ENCODE measurements at places on chromosomes 2 and 18.

- no peak for DNase-seq
Observed at GRCh38 chr2:237696461-237696860, 69.1 kb downstream of the LRRFIP1 start.

GRCh38 chr2:179234658-179235240 is 29.9 kb downstream of the SESTD1 start:
- DNase-seq: no peak

- peak; percentile 27 for DNase-seq
Observed at GRCh38 chr2:54903736-54904554, 146.3 kb downstream of the RTN4 start.

DNA sequence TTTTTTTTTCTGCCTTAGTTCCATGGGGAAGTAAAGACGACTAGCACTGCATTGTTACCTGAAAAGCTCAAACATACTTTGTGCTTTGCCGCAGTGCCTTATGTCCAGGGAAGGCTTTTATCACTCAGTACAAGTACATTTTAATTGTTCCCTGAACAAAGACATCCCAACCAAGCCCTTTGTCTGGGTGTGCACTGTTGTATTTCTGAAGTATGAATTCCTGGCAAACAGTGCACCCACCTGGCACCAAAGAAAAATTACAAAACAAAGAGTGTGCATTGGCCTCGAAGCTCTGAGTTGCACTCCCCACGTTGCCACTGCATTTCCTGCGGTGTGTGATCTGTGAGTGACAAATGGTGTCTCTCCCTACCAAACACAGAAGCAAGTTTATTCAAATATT is 858.5 kb upstream of the PIK3C3 start:
- DNase-seq: no peak

GRCh38 chr2:134440336-134440909 is 186.6 kb downstream of the MGAT5 start:
- DNase-seq: no peak

GRCh38 chr18:50917021-50917420 is 38.1 kb downstream of the ME2 start:
- no peak for DNase-seq

DNA sequence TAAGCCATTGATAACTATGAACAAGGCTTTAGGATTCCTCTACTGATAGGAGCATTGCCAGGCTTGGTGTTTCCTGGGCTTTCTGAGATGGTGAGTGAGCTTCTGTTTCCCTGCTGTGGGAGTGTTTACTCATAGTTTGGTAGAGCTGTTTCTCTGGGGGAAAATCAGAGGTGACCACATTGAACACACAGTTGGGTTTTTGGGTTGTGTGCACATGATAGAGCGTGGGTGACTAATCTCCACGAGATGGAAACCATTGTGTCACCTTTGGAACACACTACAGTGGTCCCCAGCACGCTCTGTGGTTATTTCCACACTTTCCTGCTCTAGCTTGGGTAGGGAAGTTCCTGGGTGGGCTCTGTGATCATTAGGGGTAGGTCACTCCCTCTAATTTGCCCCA is 5.4 kb downstream of the IL1R1 start:
- DNase-seq: no peak

DNA sequence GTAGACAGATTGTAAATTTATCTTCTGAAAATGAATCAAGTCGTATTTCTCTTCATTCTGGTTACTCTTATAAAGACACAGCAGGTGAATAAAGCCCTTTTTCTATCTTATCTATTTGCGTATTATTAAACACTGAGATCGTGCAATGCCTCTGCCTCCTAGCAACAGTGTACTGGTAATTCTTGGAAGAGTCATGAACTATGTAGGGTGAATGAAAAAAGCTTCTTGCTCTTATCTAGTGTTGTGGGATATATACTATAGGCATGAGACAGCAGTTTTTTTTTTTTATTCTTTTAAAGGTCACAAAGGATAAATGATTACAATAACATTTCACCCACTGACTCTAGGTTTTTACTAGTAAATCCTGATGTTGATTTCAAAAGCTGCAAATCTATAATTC is 324.2 kb downstream of the PDE11A start:
- no peak for DNase-seq

- DNase-seq: peak; percentile 6
Observed at GRCh38 chr2:25161055-25161781, 7.2 kb downstream of the POMC start.

DNA sequence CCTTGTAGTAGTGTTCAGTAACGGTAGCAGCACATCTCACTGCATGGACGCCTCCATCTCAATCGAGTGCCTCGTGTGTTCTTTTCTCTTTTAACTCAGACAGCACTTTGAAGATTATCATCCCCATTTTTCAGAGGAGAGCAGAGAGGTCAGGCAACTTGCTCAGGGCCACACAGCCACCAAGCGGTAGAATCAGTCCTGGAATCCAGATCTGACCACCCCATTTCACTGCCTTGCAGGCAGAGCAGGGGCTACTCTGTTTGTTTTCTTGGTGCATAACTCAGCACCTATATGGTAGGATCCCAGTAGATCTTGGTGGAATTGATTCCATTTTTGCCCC is 129.5 kb downstream of the SMAD7 start:
- no peak for DNase-seq

DNA sequence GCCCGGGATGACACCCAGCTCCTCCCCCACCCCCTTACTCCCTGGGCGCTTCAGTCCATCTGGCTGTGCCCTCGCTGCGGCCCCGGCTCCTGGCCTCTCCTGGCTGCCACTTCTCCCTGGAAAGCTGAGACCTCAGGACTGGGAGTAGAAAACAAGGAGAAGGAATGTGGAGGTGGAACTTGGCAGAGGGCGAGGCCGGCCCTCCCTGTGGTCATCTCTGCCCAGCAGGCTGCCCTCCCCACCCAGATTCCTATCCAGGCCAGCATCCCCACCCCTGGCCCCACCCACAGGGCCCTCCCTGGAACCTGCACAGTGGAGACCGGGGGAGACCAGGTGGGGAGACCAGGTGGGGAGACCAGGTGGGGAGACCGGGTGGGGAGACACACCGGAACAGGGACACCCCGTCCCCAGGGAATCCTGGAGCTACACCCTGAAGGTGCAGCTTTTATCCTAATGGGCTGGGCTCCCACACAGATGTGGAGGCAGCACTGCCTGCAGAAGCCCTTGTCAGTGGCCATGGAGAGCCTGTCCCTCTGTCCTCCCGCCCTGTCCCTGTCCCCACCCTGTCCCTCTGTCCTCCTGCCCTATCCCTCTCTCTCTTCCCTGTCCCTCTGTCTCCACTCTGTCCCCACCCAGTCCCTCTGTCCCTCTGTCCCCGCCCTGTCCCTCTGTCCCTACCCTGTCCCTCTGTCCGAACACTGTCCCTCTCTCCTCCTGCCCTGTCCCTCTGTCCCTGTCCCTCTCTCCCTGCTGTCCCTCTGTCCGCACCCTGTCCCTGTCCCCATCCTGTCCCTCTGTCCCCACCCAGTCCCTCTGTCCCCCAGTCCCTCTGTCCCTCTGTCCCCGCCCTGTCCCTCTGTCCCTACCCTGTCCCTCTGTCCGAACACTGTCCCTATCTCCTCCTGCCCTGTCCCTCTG is 157.1 kb downstream of the PXDN start:
- no peak for DNase-seq

- peak; percentile 25 for DNase-seq
Observed at GRCh38 chr18:55585920-55586561, 2.0 kb downstream of the TCF4 start.

GRCh38 chr18:73812423-73812822 is 335.2 kb downstream of the FBXO15 start:
- DNase-seq: no peak

- DNase-seq: no peak
Observed at GRCh38 chr18:7116001-7116730, 1.4 kb downstream of the LAMA1 start.

DNA sequence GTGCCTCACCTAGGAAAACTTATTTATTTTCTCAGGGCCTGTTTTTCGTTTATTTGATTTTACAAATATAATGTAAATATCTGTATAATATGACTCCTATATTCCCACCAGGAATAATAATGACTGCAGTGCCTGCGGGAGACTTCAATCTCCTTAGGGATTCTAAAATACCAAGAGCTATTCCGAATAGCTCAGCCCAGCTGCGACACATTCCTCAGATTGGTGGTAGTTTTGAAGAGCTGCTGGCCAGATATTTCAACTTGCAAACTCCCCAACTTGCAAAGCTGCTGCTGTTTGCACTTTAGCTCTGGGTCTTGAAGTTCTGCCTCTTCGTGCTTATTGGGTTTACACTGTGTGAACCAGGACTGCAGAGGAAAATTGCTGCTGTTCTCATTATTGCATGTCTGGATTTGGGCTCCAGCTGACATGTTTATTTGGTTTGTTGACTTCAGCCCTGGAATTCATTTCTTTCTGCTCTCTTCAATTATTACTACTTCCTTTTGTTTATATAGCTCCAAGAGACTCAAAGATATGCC is 480.2 kb upstream of the CHST9 start:
- no peak for DNase-seq

- no peak for DNase-seq
Observed at GRCh38 chr2:196487417-196487816, 152.1 kb upstream of the CCDC150 start.

DNA sequence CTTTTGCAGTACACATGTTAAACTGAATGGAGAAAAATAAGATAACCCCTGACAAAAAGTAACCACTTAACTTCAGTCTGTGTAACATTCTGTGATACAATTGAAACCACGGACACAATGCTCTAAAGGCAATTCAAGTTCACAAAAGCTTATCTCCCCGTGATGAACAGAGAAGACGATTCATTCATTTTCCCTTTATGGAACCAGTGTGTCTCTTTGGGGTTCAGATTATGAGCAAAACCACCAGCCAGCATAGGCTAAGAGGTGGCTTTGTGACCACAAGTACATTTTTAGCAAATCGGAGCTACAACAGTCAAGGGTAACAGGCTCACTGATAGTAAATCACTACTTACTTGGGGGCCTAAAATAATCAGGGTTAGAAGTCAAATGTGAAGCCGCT is 120.6 kb upstream of the SMAD7 start:
- no peak for DNase-seq

DNA sequence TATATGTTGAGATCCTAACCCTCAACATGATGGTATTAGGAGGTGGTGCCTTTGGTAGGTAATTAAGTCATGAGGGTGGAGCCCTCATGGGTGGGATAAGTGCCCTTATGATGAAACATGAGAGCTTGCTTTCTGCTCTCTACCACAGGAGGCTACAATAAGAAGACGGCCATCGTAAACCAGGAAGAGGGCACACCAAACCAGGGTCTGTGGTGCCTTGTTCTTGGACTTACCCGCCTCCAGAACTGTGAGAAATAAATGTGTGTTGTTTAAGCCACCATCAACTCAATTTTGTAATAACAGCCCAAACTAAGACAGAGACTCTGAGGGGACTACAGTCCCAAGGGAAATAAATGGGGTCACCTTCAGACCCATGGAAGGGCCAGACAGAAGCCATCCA is 52.3 kb downstream of the IRS1 start:
- DNase-seq: no peak

- no peak for DNase-seq
Observed at GRCh38 chr18:58578835-58579560, 49.9 kb downstream of the ALPK2 start.

- no peak for DNase-seq
Observed at GRCh38 chr2:99674090-99674489, 184.3 kb upstream of the REV1 start.

DNA sequence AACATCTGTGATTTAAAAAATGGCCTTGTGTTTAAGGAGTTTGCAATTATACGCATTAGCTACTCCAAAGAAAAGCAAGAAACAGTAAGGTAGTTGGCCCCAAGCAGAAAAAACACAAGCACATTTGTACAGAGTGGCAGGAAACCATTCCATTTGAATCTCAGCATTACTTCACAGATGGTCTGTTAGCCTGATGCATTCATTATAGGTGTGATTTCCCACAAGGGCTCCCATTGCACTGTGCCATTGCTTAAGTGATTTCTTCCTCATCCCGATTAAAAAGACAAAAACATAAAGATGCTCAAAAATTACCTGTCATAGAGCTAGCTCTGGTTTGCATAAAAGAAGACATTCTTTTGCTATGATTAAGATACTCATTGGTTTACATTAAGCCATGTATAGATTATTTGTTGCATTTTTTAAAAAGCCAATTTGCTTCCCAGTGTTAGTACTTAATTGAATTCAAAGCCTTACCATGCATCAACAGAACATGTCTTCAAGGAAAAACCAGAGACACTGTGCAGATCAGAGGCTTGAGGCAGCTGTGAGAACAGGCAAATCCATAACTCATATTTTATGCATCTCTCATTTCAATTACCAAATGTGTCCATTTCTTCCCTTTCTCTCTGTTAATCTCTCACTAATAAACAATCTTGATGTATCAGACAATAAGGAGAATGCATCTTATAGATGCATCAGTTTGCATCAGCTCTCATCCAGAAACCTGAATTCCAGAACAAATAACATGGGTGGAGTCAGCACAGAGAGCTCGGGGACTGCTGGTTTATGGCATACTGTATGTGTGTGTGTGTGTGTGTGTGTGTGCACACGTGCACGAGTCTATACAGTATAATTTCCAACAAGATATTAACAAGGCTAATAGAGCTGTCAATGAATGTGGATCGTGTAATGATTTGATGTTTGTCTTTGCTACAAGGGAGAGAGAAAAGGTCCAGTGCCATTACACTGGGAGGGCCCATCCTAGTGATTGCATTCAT is 558.6 kb upstream of the HS6ST1 start:
- DNase-seq: no peak

GRCh38 chr2:17614174-17614930 is 73.9 kb downstream of the VSNL1 start:
- no peak for DNase-seq

DNA sequence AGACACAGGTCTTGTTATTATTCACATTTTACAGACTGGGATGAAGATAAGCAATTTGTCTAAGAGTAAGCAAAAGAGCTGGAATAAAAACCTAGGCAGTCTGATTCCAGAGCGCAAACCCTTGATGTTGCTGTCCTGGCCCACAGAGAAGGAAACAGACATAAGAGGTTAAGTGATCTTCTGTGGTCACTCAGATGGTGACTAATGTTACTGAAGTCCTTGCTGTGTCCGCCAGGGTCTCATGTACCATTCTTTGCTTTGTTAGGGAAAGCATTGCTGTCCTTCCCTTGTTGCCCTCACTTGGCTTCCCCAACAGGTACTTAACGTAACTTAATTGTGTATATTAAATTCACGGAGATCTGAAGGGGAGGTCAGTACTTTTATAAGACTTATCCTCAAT is 14.9 kb upstream of the FAP start:
- DNase-seq: no peak

- DNase-seq: no peak
Observed at GRCh38 chr2:85945586-85945985, 56.8 kb upstream of the ST3GAL5 start.

- DNase-seq: no peak
Observed at GRCh38 chr18:11828786-11829432, 22.3 kb upstream of the CHMP1B start.

DNA sequence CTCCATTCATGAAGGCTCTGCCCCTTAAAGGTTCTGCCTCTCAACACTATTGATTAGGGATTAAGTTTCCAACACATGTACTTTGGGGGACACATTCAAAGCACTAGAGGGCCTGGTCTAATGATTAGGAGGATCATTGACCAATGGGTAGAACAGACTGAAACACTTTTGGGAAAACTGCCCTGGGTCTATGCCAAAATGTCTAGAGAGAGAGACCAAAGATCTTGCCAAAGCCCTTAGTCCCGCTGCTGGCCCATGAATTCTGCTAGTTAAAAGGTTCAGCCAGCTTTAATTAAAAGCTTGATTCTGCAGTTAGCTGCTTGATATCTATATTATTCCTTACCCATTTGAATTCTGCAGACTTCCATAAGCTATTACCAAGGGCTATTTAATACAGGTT is 613.2 kb downstream of the SLC4A3 start:
- DNase-seq: no peak

All from nucleus accumbens (tissue), 56 donors.